ENCODE measurements at places on chromosomes 4 and X.

- no peak for DNase-seq
Observed at GRCh38 chr4:158208963-158209640, 1.2 kb upstream of the TMEM144 start.

DNA sequence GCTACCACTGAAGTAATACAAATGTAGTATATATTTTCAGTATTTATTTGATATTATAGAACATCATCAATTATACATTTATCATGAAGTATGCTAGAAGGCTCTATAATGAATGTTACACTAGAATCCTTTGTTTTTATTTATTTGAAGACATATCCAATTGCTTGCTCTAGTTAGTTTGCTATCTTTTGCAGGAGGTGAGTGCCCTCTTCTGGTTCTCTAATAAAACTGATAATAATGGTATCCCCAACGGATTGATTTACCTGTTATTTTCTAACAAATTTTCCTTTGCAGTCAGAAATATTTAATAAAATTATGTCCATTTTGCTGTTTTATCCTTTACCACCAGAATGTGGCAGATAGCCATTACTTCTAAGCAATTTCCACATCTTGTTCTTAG is 274.3 kb upstream of the TACR3 start:
- DNase-seq: no peak

GRCh38 chr4:127138586-127138985 is 494.2 kb upstream of the INTU start:
- DNase-seq: no peak

- no peak for DNase-seq
Observed at GRCh38 chr4:686413-687040, 2.4 kb downstream of the SLC49A3 start.

DNA sequence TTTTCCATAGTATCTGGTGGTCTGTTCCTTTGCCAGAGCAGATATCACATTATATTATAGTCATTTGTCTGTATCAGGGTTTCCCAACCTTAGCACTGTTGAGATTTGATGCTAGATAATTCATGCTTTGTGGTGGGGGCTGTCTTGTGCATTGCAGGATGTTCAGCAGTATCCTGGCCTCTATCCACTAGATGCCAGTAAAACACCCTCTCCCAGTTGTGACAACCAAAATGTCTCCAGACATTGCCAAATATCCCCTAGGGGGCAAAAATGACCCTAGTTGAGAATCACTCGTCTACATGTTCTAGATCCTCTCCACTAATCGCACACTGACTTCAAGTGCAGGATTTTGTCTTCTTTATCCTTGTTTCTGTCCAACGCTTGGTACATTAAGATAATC is 160.8 kb downstream of the FANCB start:
- DNase-seq: no peak

- no peak for DNase-seq
Observed at GRCh38 chr4:1477045-1477840, 71.0 kb upstream of the NKX1-1 start.

DNA sequence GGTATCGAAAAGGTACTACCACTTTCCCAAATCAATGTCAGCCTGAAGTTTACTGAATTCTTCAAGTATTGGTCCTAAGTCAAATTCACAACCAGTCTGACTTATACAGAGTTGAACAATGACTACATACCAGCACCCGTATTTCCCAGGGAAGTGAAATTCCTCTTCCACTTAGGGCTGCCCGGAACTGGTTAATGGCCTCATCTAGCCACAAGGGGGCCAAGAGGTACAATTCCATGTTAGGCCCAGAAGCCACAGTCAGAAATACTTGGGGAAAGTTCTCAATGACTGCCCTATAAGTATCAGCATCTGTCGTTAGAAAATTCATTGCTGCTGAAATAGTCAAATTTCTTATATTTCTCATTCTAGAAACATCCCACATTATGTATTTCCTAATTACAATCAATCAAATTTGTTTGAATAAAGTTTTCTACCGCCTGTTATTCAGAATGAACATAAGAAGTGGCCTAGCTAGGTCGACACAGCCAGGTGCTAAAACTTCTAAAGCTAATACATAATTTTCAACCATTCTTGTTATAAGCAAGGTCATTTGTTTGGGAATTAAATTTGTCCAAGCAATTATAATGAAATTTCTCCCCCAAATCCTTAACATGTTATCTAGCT is 5.6 kb upstream of the PCDH7 start:
- no peak for DNase-seq

DNA sequence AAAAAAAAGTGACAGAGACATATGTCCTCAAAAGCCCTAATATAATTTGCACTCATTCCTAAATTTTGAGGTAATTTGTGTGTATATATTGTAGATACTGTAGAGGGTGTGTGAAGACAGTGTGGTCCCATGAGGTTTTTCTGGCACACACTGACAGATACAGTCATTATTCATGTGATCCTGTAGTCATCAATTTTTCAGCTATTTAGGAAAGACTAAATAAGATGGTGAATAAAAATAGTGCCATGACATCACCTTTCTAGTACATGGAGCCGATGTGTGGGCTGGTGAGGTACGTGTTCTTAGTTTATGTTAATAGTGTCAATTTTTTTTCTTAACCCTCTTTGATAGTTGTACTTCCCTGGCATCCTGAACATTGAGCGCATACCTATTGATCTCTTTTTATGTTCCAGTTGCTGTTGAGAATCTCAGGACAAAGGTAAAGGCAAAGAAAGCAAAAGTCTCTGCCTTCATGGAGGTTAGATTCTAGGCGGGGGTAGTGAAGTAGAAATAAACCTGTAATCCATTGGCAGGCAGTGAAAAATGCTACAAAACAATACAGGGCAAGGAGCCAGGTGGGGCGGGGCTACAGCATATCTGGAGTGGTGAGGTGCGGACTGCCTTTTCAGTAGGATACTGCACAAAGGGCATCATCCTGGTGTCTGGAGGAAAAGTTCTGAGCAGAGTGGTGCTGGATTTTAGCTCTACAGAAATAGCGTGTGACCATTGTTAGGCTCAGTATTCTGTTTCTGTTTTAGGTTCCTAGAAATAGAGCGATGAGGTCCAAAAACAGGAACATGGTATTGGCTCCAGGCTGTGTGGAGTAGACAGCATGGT is 93.8 kb downstream of the ARHGAP10 start:
- DNase-seq: no peak

DNA sequence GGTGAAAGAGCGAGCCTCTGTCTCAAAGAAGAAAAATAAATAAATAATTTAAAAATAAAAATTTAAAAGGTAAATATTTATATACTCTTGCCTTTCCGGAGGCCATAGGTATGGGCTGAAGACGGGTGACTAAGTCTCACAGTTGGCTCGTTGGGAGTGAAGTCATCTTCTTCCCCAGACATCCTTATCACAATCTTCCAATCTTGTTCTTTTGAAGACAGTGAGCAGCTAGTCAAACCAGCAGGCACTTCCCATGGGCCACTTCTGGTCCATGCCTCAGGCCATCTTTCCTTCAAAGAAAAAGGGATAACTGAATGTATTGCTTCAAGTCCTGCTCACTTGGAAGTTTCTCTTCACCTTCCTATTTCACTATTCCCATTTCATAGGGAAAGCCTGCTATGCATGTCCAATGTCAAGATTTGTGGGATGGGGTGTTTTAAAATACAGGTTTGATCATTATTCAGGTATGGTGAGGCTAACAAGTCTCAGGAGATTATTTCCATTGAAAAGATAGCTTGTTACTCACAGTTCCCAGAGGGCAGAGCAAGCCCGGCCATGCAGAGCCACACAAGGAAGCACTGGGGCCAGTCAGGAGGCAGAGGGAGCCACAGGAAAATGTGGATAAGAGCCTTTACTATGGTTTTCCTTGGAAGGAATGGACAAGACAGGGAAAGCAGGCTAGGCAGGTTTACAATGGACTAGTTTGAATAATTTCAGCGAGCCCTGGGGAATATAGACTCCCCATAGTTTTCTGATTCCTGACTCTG is 33.3 kb upstream of the VCX2 start:
- no peak for DNase-seq

- no peak for DNase-seq
Observed at GRCh38 chrX:114924423-114924822, 93.0 kb downstream of the IL13RA2 start.

- DNase-seq: no peak
Observed at GRCh38 chrX:102950908-102951866, 14.1 kb downstream of the RAB40AL start.

All from cortex of kidney (tissue), 1 donor.